ENCODE measurements at places on chromosomes 6 and 20.

DNA sequence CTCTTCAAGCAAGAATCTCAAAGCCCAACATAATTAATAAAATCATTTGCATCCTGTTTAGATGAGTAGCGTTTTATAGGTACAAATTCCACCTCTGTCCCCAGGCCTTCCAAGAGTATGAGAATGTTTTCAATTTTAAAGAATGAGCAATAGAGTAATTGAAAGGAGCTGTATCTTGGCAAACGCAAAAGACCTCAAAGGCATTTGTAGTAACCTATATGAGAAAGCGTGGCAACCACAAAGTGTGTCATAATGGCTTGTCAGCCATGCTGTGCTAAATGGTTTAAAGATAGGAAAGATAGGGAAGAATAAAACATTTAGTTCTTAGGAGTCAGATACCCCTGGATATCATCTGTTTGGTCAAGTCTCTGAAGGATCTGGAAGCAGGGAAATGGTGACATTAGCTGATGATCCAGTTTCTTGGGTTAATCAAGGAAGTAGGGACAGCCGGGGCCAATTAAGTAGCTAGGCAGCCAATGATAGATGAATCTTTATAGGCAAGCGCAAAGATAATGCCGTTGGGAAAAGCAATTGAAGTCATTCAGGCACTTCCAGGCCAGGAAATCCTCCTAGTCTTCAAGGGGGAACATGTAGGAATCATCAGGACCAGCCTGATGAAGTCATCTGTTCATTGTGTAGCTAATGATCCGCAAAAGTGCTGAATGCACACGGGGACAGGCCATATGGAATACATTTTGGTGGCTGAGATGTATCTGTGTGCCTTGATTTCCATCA, 71.5 kb upstream of the ISM1 start:
- no peak for DNase-seq

DNA sequence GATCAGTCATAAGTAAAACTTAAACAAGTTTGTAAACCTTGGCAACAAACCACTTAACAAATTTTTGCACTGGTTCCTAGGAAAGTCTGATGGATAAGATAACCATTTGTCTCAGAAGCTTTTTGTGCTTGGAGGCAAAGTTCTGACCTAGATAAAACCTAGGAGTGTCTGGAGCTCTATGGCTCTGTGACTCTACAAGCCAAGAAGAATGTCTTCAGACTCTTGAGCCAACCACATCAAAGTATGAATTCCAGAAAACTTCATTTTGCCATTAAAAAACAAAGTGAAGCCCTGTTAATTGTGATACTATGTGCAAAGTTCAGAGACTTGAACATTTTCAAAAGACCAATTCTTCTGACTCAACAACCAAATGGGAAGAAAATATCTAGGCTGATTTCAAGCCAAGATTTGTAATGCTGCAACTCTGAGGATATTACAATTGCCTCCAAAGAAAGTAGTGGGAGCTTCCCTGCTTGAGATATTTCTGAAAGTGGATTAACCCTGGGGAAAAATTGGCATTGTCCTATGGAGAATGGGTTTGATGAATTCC, 158.1 kb upstream of the FOXQ1 start:
- DNase-seq, result no peak

DNA sequence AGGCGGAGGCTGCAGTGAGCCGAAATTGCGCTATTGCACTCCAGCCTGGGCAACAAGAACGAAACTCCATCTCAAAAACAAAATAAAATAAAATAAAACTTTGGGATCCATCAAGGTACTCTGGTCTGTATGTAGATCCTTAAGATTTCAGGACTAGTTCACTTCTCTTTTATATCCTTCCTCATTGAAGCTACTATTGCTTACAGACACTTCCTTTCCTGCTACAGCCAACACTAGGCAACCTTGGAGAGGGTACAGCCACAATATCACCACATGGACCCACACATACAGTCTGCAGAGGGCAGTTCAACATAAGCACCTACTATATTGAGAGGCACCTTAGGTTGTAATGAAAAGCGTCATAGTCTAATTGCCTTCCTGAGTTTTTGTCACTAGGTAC, 113.3 kb downstream of the ATXN1 start:
- DNase-seq, result no peak

DNA sequence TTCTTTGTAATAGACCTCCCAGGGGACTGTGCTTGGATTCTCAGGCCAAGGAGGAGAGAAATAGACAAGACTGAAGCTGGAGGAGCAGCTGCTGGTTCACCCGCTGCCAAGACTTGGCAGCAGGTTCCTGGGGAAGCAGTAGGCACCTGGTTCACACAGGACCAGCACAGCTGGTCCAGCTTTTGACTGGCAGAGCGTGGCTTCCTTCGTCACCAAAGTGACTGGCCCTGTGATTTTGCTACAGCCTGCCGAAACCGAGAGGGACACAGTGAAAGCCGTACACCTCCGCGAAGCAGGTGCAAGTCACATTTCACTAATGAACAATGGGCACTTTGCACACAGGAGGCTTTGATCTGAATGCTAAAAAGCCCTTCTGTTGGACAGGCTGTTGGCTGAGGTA, 199.0 kb downstream of the RNF144B start:
- DNase-seq, result no peak

- DNase-seq, result no peak
These were observed 54.5 kb upstream of the TENT5A start for GRCh38 chr6:81806793-81807565.

- DNase-seq, result no peak
These were observed 3.1 kb downstream of the FYN start for GRCh38 chr6:111870051-111870741.

DNA sequence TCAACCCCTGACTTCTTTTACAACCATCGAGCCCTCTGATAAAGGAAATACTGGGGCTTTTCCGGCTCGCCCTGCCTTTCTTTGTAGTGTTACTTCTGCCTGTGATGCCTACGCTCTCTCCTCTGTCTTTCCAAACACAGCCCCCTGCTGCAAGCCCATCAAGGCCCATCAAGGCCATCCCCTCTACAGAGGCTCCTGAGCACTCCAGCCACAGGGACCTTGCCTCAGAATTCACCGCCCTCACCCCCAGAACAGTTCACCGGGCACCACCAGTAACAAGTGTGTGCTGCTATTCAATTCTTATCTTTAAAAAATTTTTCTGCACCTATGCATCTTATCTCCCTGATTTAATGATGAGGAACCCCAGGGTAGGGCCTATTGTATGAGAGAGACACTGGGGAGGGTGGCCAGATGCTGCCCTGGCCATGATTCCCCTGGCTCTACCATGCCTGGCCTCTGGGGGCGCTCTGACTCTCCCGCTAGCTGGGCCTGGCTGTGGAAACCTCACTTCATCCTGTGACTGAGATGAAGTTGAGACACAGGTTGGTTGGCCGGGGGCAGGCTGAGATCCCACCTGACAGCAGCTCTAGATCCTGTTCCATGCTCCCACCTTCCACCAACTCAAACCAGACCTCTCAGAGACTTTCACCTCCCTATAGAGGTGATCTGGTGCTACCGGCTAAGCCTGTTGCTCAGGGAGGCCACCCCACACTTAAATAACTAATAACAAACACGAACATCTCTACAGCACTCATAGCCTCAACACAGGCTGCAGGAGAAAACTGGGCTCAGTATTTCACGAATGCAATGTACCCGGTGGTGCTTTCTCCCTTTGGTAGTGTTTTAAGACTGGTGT, 19.2 kb upstream of the GLP1R start:
- DNase-seq, result peak; percentile 60

- DNase-seq, result no peak
These were observed 113.6 kb upstream of the IFNGR1 start for GRCh38 chr6:137332637-137333280.

- no peak for DNase-seq
These were observed 187.9 kb upstream of the COL21A1 start for GRCh38 chr6:56435326-56435725.

- DNase-seq, result no peak
These were observed 19.7 kb downstream of the ACSS2 start for GRCh38 chr20:34896086-34896621.

GRCh38 chr6:140758169-140758877, 1374.4 kb upstream of the GJE1 start:
- no peak for DNase-seq

DNA sequence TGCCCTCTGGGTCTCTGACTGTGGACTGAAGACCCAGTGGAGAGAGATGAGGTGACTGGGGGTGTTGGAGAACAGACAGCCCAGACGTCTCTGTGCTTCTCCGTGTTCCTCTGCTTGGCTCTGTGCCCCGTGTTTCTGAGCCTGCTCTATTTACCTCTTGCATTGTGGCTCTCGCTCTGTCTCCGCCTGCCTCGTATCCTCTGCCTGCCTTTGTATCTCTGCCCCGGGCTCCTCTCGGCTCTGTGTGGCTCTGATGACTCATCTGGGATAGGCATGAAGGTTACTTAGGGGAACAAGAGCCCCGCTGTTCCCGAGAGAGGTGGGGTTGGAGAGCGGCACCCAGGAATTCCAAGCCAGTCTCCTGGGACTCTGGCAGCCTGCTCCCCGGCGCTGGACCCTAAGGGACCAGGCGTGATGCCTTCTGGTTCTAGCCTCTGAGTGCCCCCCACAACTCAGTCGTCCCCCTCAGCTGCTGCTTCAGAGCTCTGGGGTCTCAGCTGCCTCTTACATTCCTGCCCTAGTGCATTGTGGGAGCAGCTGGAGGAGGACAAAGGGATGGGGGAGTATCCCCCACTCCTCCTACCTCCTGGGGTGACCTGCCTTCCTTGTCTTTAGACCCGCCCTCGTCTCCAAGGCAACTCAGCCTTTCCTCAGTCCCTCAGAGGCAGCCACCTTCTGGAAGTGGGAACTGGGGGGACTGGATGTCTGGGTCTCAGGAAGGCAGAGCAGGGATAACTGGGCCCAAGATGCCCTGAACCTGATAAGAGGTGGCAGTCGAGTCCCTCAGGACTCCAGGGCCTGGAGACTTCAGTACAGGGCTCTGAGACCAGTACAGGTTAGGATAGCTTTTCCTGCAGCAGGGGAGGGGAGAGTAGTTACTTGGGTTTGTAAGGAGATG, 1.9 kb downstream of the DDR1 start:
- peak; percentile 80 for DNase-seq

GRCh38 chr6:82364087-82365015, 734 bp downstream of the TPBG start:
- DNase-seq, result peak; percentile 69

DNA sequence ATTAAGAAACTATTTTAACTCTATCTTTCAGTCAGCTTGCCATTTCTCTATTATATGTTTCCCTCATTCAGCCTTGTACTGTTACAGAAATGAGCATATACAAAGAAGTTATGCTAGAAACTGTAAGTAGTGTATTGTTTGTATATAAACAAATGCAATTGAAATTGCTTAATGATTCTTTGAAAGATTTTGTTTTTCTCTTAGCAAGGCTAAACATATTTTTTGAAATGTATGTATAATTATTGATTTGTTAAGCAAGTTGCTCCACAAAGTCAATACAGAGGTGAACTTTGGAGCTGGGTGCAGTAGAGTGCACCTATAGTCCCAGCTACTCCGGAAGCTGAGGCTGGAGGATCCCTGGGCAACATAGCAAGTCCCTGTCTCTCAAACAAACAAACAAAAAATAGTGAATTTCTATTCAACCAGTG, 253.6 kb downstream of the RNGTT start:
- DNase-seq, result no peak

DNA sequence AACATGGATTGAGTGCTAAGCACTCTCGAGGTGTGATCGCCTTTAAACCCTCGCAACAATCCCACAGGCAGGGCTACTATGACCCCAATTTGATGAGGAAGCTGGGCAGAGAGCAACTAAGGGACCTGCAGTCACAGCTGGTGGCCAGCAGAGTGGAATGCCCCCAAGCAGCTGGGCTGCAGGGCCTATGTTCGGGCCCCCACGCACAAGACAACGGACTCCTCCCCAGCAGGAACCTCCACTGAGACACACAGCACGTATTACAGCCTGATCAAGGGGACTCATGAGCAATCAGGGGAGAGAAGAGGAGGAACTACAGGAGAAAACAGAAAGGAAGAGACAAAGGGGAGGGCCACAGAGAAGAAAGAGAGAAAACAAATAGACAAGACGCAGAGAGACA, 21.7 kb downstream of the CST7 start:
- no peak for DNase-seq

- no peak for DNase-seq
These were observed 122.1 kb upstream of the DOK5 start for GRCh38 chr20:54353292-54353691.

DNA sequence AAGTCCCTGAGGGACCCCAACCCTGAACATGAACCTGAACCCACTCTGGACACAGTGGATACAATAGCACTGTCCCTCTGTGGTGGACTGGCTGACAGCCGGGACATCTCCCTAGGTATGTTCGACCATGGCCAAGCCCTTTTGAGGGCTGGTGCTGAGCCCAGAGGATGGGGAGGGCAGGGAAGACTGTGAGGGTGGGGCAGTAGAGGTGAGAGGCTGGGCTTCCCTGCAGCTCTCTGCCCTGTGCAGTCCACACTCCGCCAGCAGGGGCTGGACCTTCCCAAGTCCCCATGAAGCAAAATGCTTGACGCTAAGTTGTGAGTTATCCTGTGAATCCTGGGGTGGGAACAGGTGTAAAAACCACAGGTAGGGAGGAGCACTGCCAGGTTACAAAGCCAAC, 11.5 kb downstream of the LPIN3 start:
- DNase-seq, result no peak

DNA sequence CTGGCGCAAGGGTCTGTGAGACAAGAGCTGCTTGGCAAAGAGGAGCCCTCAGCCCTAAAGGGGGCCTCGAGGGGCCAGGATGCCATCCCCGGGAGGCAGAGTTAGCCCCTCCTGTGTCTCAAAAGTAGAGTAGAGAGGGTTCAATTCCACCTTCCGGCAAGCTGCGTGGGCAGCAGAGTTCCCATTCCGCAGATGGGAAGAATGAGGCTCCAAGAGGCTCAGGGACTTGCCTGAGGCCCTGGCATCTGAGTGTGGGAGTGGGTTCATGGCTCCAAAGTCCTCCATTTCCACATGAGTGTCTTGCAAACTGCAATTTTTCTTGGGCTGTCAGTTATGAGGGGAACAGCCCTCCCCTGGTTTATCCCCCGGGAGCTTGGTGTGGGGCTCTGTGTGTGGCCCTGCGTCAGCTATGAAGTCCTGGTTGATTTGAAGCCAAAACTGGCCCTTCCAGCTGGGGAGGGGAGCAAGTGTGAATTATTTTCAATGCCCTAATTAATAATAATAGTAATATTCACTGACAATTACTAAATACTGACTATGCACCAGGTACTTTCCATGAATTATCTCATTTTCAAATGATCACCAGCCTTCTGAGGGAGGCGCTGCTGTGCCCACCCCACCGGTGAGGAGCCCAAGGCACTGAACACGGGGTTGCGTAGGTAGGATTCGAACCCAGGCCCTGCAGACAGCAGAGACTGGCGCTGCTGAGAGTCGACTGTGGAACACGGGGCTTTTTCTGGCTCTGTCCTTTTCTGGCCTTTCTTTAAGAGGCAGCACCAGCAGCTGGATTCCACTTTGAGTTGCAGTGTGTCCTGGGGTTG, 153.0 kb upstream of the PTPN1 start:
- no peak for DNase-seq

- no peak for DNase-seq
These were observed 233.5 kb downstream of the GMPR start for GRCh38 chr6:16471910-16472297.

GRCh38 chr6:84752118-84752850, 12.1 kb downstream of the TBX18 start:
- DNase-seq, result no peak

DNA sequence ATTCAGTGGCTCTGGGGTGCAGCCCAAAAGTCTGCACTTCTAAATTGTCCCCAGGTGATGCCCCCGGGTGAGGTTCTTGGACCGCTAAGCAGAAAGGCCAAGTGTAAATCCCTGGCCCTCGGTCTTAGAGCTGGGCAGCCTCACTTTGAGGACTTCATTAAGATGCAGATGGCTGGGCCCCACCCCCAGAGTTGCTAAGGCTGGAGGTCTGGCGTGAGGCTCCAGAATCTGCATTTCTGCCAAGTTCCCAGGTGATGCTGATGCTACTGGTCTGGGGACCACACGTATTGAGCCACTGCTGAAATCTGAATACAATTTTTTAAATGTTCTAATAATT, 735 bp upstream of the SLC23A2 start:
- DNase-seq, result no peak
